ENCODE measurements at places on chromosomes 11 and 22.

GRCh38 chr11:13294771-13295579, 17.4 kb downstream of the BMAL1 start:
- no peak for DNase-seq

GRCh38 chr11:120108785-120109168, 29.1 kb downstream of the TRIM29 start:
- no peak for DNase-seq

DNA sequence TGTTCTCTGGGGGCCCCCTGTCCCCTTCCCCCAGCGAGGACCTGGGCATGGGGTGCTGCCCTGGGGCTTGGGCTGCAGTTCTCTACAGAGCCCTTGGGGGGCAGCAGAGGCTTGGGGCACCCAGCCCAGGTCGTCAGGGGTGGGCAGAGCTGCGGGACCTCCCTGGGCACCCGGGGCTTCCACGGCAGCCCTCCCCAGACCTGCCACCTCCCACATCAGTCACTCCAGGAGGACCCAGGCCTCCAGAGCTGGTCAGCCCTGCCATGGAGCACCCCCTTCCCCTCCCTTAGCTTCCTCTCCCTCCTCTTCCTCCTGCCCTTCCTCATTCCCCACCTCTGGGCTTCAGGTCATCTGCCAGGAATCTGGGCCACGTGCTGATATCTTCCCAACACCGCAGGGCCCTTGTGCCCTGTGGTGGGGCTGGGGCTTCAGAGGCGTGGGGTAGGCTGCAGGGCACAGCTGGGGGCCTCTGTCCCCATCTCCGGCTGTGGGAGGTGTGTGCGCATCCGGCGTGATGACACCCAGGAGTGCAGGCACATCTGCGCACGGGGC, 5.8 kb downstream of the TSPAN4 start:
- peak; percentile 56 for DNase-seq

DNA sequence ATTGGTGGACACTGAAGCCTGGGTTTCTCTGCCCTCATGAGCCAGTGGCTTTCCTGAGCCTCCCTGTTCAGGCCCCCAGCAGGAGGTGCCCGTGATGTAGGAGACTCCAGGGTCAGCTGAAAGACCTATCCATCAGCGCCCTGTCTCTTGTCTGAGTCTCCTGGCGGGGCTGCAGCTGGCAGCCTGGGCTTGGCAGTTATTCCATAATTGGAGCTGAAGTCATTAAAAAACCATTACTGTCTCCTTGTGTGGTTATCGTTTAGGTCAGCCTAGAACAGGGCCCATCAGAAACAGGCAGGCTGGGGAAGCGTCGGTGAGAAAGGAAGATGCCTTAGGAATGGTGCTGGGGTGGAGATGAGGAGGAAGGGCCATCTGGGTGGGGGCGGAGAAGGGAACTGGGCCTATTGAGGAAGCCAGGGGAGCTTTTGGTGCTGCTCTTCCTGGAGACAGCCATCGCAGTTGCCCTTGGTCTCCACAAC, 5.0 kb downstream of the TUB start:
- DNase-seq = no peak

- no peak for DNase-seq
Observed at GRCh38 chr22:19488884-19489843, 9.4 kb downstream of the CDC45 start.

GRCh38 chr11:73177380-73177777, 35.3 kb upstream of the FCHSD2 start:
- no peak for DNase-seq

Data from stimulated activated CD4-positive, alpha-beta T cell treated with anti-CD3 and anti-CD28 coated beads, Interleukin-1b, Interleukin-23, amount 100 ng/mL, for 24 hours (primary cell).